Stimulated activated CD4-positive, alpha-beta T cell treated with anti-CD3 and anti-CD28 coated beads, Interleukin-1b, Interleukin-23, amount 100 ng/mL, for 1 hour (primary cell): ENCODE measurements at places on chromosomes 5 and 9.

- no peak for DNase-seq
Measured at GRCh38 chr9:80127920-80128319, 556.2 kb downstream of the TLE4 start.

GRCh38 chr9:8823131-8823895 lies 1023.7 kb upstream of the DMAC1 start:
- DNase-seq = no peak

GRCh38 chr5:151672516-151672915 lies 14.2 kb downstream of the SPARC start:
- DNase-seq = no peak

GRCh38 chr5:95709967-95710650 lies 21.0 kb upstream of the RHOBTB3 start:
- DNase-seq = no peak

DNA sequence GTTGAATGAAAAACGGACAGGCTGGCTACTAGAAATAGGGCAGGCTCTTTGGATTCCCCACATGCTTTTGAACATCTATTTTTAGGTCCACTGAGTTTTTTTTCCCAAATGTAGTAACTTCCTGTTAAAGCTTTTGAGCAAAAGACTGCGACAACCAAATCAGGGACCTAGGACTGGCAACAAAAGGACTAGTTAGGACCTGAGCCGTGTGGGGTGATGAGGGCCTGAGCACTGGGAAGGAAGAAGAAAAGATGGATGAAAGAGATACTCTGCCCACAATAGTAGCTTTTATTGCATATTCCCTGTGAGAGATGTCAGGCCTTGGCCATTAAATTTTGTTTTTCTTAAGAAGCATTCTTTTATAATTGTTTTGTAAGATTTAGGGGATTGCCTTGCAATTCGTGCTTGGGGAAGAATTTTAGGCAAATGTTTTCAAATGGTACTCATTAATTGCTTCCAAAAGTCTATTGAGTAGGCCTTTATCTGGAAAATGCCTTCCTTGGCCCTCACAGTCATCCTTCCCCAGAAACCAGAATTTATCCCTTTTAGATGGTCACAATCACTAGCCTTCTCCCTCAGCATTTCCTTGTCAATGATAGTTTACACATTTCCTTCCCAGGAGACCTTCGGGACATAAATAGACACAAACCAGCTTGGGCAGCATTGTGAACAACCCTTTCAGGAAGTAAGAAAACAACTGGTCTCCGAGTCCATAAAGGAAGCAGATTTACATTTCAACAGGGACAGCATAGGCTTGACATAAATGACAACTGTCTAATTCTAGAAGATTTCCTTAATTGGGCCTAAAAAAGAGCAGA lies 166.5 kb downstream of the RMI1 start:
- no peak for DNase-seq

DNA sequence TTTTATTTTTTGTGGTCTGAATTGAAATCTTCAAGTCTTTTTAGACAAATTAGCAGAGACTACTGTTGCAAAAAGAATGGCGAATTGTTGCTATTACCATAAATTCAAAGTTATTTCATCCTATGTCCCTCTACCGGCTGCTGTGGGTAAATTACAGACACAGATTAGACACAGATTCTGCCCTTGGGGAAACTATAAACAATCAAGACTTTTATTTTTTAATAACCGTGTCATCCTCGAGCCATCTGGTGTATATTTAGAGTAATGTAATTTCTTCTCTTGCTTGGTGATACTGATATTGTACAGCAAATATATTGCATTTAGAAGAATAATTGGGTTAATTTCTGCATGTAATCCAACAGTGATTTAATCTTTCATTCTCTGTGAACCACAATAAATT lies 228.0 kb upstream of the ADAMTSL1 start:
- DNase-seq = no peak

GRCh38 chr9:34337403-34337802 lies 8.0 kb downstream of the NUDT2 start:
- no peak for DNase-seq

GRCh38 chr5:62432621-62433064 lies 20.1 kb downstream of the IPO11 start:
- DNase-seq = no peak

DNA sequence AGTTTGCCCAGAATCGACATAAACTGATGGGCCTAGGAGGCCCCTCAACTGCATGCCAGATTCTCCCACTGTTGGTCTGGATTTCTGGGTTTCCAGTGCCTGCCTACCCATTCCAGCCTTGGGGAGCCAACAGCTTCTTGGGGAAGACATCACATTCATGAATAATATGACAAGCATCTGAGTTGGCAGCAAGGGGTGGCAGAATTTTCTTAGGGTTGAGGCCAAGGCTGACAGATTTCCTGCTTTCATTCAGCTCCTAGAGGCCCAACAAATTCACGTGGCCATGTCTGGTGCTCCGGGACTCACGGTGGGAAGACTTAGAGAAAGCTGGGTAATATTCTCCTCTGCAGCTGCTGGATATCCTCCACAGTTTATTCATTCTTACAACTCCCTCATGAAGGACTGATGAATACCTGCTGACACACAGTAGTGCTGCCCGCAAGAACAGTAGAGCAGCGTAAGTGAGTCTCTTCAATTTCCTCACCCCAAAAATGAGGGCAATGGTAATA lies 305.0 kb upstream of the TNC start:
- DNase-seq = no peak

DNA sequence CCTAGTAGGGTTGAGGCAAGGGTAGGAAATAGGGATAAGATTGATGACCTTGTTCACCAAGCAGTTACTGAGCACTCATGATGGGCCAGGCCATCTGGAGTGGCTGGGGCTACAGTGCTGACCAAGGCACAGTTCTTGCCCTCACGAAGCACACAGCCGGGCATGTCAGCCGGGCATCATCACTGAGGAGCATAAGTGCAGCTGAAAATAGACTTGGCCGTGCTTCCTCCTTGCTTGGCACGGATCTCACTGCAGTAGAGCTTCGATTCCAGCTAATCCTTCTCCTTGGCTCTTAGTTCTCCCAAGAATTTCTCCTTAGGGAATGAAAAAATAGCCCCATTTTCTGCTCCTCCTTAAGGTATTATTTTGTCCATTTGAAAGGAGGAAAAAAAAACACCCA lies 116.6 kb downstream of the NMUR2 start:
- DNase-seq = no peak

- DNase-seq = no peak
Measured at GRCh38 chr9:124725068-124725452, 46.1 kb downstream of the NR6A1 start.

GRCh38 chr5:22926574-22926973 lies 73.4 kb upstream of the CDH12 start:
- DNase-seq = no peak

- DNase-seq = no peak
Measured at GRCh38 chr9:113509463-113509862, 45.9 kb downstream of the RGS3 start.

GRCh38 chr5:67774786-67775185 lies 440.8 kb upstream of the PIK3R1 start:
- DNase-seq = no peak

- DNase-seq = no peak
Measured at GRCh38 chr9:91100878-91101450, 260.8 kb downstream of the AUH start.

GRCh38 chr5:125550274-125550673 lies 803.8 kb upstream of the ZNF608 start:
- DNase-seq = no peak

GRCh38 chr9:136728080-136728547 lies 14.6 kb downstream of the LCN10 start:
- peak; percentile 94 for DNase-seq

GRCh38 chr5:55172937-55173686 lies at the start of gene CDC20B:
Gene CDC20B, minus strand, starts transcription at chr5:55173177. Its CDS starts 177 bp downstream, at chr5:55173000.
- peak; percentile 36 for DNase-seq

- DNase-seq = no peak
Measured at GRCh38 chr5:75091597-75091996, 39.2 kb upstream of the GCNT4 start.

DNA sequence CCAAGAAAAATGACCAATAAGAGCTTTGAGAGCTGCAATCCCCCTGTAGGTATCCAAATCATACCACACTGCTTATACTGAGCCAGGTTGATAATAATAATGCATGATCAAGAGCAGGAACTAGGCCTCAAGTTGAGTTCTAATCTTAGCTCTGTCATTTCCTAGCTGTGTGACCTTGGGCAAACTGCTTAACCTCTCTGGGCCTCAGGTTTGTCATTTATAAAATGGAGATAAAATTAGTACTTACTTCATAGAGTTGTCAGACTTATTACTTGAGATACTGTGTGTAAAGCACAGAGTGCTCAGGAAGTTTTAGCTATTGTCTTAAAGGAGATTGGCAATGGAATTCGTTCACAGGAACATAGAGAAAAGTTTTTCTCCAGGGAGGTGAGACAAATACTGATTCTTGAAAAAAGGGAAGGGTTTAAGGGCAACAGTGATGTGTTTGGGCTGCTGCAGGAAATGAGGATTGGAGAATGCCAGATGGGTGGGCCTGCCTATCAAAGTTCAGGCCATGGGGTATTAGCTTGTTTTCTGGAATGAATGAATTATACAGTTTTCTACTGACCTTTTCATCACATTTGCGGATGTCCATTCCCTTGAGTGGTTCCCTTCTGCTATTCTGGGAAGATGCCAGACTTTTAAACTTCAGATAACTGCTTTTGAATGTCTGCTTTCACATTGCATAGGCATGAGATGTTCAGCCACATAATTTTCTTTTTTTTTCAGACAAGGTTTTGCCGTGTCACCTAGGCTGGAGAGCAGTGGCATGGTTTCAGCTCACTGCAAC lies 10.2 kb upstream of the ATP6V0E1 start:
- no peak for DNase-seq

DNA sequence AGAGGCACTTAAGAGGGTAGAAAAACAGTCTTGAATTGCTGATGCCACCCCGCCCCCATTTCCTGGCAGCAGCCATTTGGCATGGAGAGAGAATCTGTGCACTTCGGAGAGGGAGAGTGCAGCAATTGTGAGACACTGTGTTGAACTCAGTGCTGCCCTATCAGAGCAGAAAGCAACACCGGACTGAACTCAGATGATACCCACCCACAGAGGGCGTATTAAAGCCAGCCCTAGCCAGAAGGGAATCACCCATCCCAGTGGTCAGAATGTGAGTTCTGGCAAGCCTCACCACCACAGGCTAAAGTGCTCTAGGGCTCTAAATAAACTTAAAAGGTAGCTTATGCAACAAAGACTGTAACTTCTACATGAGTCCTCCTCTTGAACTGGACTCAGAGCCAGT lies 88.4 kb upstream of the RGS7BP start:
- no peak for DNase-seq

DNA sequence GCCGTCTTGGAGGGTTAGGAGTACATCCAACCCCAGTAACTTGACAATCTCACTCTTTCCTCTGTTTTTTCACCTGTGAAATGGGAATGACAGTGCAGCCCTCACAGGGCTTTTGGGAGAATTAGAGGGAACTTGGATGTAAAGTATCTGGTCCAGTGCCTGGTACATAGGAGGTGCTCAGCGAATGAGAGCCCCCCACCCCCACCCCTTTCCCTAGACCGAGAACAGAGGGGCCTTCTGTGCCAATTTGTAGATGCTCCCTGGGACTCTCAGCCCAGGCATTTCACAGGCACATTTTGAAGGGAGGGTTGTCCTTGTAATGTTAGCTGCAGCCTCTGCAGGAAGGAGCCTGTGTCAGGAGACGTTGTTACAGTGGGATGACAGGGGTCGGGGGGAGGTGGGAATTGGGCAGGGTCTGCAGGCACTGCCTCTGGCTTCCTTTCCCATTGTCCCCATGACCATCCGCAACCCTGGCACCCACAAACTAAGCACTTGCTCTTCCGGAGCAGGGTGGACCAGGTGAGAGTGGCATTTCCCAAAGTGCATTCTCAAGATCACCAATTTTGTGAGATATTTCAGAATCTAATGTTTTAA lies 47.0 kb downstream of the AMBP start:
- no peak for DNase-seq
